Spleen (tissue), 13 donors: ENCODE measurements at places on chromosomes 3 and 15. TPM values are rescaled to one million over a fixed set of nuclear protein-coding genes. Genes with fewer than 3 reads are reported as not detected.

Gene CCDC39
- 0.34 TPM for total RNA-seq

GRCh38 chr3:142118911-142119310, 30.4 kb downstream of the TFDP2 start:
- H3K36me3 ChIP-seq = no peaks in the 10 kb centered on the region
- DNase-seq = no peak
- H3K4me3 ChIP-seq = no peak overlapping the region
- H3K4me1 ChIP-seq = peaks cover 10% of the 10 kb centered on the region
- H3K27ac ChIP-seq = no peak overlapping the region
- H3K27me3 ChIP-seq = no peaks in the 10 kb centered on the region

DNA sequence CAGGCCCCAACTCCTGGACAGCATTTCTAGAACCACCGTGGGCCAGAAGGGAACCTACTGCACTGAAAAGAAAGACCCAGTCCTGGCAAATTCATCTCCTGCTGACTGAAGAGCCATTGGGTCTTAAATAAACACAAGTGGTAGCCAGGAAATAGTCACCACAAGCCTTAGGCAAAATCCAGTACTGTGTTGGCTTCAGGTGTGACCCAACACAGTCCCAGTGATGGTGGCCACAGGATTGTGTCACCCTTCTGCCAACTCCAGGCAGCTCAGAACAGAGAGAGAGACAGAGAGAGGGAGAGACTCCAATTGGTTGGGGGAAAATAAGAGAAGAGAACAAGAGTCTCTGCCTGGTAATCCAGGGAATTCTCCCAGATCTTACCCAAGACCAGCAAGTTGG, 23.1 kb downstream of the NEDD4 start:
- no peak overlapping the region for H3K27ac ChIP-seq
- DNase-seq = no peak
- no peaks in the 10 kb centered on the region for H3K27me3 ChIP-seq
- no peak overlapping the region for H3K4me3 ChIP-seq

DNA sequence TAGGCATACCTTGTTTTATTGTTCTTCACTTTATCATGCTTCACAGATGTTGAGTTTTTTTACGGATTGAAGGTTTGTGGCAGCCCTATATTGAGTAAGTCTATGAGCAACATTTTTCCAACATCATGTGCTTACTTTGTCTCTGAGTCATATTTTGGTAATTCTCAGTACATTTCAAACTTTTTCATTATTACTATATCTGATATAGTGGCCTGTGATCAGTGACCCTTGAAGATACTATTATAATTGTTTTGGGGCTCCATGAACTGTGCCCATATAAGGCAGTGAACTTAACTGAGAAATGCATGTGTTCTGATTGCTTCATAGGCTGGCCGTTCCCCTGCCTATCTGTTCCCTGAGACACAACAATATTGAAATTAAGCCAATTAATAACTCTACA, 42.8 kb upstream of the NSMCE3 start:
- DNase-seq = no peak
- no peaks in the 10 kb centered on the region for H3K4me1 ChIP-seq
- H3K27me3 ChIP-seq = no peaks in the 10 kb centered on the region
- no peak overlapping the region for H3K27ac ChIP-seq
- no peak overlapping the region for H3K4me3 ChIP-seq

GRCh38 chr3:9552252-9552999, 1.2 kb downstream of the LHFPL4 start:
- no peaks in the 10 kb centered on the region for H3K36me3 ChIP-seq
- DNase-seq = peak; percentile 37
- H3K27ac ChIP-seq = no peak overlapping the region
- H3K27me3 ChIP-seq = peaks cover 46% of the 10 kb centered on the region
- H3K4me3 ChIP-seq = no peak overlapping the region
- H3K4me1 ChIP-seq = peaks cover 4% of the 10 kb centered on the region

DNA sequence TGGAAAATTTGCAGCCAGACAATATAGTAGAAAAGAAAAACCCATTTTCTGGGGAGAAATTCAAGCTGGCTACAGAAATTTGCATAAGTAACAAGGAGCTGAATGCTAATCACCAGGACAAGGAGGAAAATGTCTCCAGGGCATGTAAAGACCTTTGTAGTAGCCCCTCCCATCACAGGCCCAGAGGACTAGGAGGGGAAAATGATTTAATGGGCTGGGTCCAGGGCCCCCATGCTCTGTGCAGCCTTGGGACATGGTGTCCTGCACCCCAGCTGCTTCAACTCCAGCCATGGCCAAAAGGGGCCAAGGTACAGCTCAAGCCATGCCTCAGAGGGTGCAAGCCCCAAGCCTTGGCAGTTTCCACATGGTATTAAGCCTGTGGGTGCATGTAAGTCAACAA, 197.6 kb upstream of the POU1F1 start:
- no peak overlapping the region for H3K4me3 ChIP-seq
- H3K27me3 ChIP-seq = no peaks in the 10 kb centered on the region
- H3K27ac ChIP-seq = no peak overlapping the region
- H3K4me1 ChIP-seq = no peaks in the 10 kb centered on the region

GRCh38 chr3:97029972-97030371, 215.6 kb downstream of the EPHA6 start:
- H3K4me1 ChIP-seq = no peaks in the 10 kb centered on the region
- H3K36me3 ChIP-seq = no peaks in the 10 kb centered on the region
- no peak for DNase-seq
- H3K4me3 ChIP-seq = no peak overlapping the region
- H3K27ac ChIP-seq = no peak overlapping the region

Gene PLSCR5
- total RNA-seq = not detected

GRCh38 chr15:66882251-66883020, 180.4 kb downstream of the SMAD6 start:
- H3K27ac ChIP-seq = no peak overlapping the region
- H3K36me3 ChIP-seq = no peaks in the 10 kb centered on the region
- no peak for DNase-seq
- H3K4me3 ChIP-seq = no peak overlapping the region
- no peaks in the 10 kb centered on the region for H3K27me3 ChIP-seq

DNA sequence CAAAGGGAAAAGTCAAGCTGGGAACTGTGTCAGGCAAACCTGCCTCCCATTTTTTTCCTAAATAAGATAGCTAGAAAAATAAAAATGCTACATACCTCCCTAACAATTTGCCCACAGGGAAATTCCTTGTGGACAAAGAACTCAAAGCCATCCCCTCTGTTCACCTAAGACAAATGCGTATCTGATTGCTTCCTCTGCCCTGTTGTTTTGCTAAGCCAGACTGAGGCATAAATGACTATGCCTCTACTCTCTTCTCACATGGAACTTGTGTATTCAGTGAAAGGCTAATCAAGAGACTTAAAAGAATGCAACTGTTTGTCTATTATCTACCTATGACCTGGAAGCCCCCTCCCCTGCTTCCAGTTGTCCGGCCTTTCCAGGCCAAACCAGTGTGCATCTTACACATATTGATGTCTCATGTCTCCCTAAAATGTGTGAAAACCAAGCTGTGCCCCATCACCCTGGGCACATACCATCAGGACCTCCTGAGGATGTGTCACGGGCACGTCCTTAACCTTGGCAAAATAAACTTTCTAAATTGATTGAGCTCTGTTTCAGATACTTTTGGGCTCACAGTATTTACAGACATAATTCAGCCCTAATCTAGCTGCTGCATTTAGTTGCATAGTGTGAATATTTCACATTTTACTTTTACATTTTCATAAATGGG, 15.8 kb downstream of the CHD2 start:
- no peaks in the 10 kb centered on the region for H3K27me3 ChIP-seq
- peaks cover 29% of the 10 kb centered on the region for H3K36me3 ChIP-seq
- H3K4me3 ChIP-seq = peak overlapping the region; percentile 64
- H3K4me1 ChIP-seq = peaks cover 97% of the 10 kb centered on the region

DNA sequence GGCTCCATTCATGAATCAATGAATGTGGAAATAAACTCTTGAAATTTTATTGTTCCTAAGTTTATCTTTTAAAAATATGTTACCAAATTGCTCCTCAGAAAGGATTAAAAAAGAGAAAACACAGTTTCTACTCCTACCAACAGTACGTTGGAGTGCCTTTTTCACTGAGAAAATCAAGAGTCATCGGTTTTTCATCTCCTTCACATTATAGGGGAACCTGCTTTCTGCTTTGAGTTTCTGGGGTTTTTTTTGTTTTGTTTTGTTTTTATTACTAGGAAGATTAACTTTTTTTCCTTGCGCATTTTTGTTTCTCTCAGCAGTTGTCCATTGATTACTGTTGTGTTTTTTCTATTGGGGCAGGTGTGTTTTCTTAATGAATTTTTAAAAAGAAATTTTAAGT, 3.5 kb downstream of the ARL13B start:
- no peaks in the 10 kb centered on the region for H3K27me3 ChIP-seq
- H3K27ac ChIP-seq = no peak overlapping the region
- H3K4me3 ChIP-seq = no peak overlapping the region
- no peaks in the 10 kb centered on the region for H3K36me3 ChIP-seq
- DNase-seq = no peak
- peaks cover 15% of the 10 kb centered on the region for H3K4me1 ChIP-seq

Gene ALCAM
- 15.1 TPM for total RNA-seq

GRCh38 chr15:34209421-34210282, at the start of gene KATNBL1:
Gene KATNBL1 (minus strand): TSS chr15:34210096. CDS start chr15:34163676, 46,420 bp downstream.
- H3K27me3 ChIP-seq = no peaks in the 10 kb centered on the region
- DNase-seq = peak; percentile 99
- peak within 1 kb of the TSS; percentile 61 for H3K4me3 ChIP-seq
- H3K27ac ChIP-seq = peak within 1 kb of the TSS; percentile 66

GRCh38 chr3:9224490-9224889, 25.0 kb downstream of the SRGAP3 start:
- H3K27ac ChIP-seq = no peak overlapping the region
- H3K4me1 ChIP-seq = no peaks in the 10 kb centered on the region
- no peak for DNase-seq

Gene MKRN3
- total RNA-seq = 0.60 TPM

Gene KNG1
- total RNA-seq = not detected

DNA sequence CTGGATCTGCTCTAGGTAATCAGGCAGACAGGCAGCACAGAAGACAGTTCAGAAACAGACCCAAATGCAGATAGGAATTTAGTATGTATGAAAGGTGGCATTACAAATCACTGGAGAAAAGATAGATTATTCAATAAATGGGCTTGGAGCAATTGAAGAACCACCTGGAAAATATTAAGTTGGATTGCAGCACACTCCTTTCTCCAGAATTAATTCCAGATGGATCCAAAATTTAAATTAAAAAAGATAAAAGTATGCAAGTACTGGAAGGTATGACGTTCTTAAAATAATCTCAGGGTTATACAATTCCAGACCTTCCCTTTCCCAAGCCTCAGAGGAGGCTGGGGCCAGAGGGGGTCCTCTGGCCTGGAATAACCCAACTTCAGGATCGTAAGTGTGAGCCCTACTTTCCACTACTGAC, 32.5 kb downstream of the HRH1 start:
- DNase-seq = no peak
- H3K4me3 ChIP-seq = no peak overlapping the region
- no peaks in the 10 kb centered on the region for H3K36me3 ChIP-seq
- H3K27me3 ChIP-seq = peaks cover 7% of the 10 kb centered on the region

DNA sequence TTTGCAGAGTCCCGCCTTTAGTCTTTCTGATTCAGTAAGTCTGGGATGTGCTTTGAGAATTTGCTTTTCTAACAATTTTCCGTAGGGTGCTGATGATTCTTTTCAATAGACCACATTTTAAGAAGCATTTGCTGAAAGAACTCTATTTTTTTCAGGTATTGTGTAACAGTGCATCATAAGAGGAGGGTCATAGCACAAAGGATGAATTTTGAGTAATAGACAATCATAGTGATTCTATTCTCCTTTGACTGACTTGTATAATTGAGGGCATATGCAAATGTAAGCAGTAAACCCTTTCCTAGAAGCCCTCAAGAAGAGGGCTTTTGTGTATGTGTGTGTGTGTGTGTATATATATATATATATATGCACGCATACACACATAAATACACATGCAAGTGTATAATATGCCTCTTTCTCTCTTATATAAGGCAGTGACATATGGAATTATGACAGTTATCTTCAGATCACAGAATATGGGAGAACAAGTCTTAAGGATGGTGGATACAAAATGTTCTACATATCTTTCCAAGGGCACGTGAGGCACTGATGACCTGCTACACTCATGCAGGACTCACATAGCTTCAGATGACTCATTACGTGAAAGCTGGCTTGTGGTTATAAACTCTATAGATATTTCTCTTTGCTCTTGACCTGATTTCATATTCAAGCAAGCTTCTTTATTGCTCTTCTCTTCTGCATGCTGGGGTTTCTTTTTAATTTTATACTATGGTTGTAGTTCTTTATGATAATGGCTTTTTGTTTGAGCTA, 6.5 kb upstream of the PLSCR1 start:
- H3K4me3 ChIP-seq = no peak overlapping the region
- H3K27ac ChIP-seq = peak overlapping the region; percentile 57
- no peak for DNase-seq
- H3K36me3 ChIP-seq = no peaks in the 10 kb centered on the region
- peaks cover 33% of the 10 kb centered on the region for H3K4me1 ChIP-seq

- no peaks in the 10 kb centered on the region for H3K36me3 ChIP-seq
- H3K27me3 ChIP-seq = no peaks in the 10 kb centered on the region
- peaks cover 14% of the 10 kb centered on the region for H3K4me1 ChIP-seq
Observed at GRCh38 chr3:195097331-195098255, 173.4 kb downstream of the XXYLT1 start.
